ENCODE measurements at places on chromosomes 13 and 19.
A peak's percentile ranks its signal among the peaks of the same experiment; 100 is the strongest.

- DNase-seq: no peak
Measured at GRCh38 chr13:79807554-79807953, 326.6 kb downstream of the NDFIP2 start.

GRCh38 chr13:64239372-64239771 is 2823.7 kb upstream of the PCDH20 start:
- peak; percentile 26 for DNase-seq

- peak; percentile 50 for DNase-seq
Measured at GRCh38 chr19:57406516-57407123, 4.3 kb upstream of the ZNF17 start.

DNA sequence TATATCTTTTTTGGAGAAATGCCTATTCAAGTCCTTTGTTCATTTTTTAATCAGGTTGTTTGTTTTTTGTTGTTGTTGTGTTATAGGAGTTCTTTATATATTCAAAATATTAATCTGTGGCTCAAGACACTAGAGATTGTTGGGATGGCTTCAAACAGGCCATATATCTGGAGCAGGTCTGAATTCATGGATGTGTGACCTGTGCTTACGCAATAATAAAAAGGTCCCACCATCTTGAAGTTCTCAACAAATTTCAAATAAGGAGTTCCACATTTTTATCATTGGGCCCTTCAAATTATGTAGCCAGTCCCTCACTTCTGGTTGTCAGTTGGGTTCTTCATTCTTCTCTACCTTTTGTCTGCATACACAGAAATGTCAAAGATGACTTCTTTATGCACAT is 17.7 kb upstream of the NUDT15 start:
- DNase-seq: no peak

- no peak for DNase-seq
Measured at GRCh38 chr13:111387026-111387871, 66.8 kb downstream of the TEX29 start.

DNA sequence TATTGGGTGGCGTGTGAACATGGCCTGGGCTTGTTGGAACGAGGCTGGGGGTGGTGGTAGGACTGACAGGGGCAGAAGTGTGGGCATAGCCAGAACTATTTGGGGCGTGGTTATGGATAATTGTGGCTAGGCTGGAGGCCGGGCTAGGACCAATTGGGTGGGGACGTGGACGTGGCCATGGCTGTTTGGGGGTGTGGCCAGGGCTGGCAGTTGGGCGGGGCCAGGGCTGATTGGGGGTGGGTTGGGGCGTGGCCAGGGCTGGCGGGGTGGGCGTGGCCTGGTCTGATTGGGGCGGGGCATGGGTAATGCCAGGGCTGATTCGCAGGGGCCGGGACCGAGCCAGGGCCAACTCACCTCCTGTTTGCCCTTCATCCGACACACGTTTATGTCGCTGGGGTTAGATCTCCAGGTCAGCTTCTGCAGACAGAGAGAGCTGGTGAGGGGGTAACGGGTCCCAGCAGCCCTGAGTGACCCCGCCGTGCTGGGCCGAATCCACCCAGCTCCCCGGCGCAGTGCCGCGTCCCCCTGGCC is 2.8 kb downstream of the SEMA6B start:
- no peak for DNase-seq

DNA sequence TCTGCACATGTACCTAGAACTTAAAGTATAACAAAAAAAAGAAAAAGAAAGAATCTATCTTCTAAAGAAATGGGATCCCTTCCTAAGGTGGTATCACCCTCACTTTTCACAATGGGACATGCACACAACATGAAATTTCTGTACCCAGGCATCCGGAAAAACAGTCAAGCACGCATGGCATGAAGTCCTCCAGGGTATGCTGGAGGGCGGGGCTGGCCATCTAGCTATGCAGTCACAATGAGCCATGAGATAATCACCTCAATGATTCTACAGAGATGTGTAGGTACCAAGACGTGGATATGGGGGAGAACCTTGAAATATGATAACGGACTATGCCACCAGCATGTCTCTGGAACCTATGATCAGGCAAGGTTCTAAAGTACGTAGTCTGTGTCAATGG is 69.8 kb downstream of the CCDC70 start:
- no peak for DNase-seq

GRCh38 chr19:12721656-12722565 is 1.8 kb downstream of the TNPO2 start:
- DNase-seq: peak; percentile 69

- no peak for DNase-seq
Measured at GRCh38 chr19:56858026-56858425, 17.5 kb upstream of the PEG3 start.

- DNase-seq: no peak
Measured at GRCh38 chr13:34038541-34039068, 220.7 kb downstream of the RFC3 start.

DNA sequence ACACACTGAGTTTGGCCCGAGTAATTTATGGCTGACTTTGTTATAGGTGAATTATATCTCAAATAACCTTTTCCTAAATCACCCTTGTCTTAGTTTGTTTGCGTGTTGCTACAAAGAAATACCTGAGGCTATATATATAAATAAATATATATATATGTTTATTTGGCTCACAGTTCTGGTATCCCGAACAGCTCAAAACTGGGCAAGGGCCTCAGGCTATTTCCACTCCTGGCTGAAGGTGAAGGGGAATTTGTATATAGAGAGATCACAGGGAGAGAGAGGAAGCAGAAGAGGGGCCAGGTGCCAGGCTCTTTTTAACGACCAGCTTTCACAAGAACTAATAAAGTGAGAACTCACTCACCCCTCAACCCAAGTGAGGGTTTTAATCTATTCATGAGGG is 159.9 kb upstream of the STARD13 start:
- no peak for DNase-seq

- DNase-seq: no peak
Measured at GRCh38 chr19:4386041-4386782, 14.1 kb downstream of the SH3GL1 start.

- DNase-seq: no peak
Measured at GRCh38 chr19:30006207-30006606, 64.2 kb downstream of the URI1 start.

DNA sequence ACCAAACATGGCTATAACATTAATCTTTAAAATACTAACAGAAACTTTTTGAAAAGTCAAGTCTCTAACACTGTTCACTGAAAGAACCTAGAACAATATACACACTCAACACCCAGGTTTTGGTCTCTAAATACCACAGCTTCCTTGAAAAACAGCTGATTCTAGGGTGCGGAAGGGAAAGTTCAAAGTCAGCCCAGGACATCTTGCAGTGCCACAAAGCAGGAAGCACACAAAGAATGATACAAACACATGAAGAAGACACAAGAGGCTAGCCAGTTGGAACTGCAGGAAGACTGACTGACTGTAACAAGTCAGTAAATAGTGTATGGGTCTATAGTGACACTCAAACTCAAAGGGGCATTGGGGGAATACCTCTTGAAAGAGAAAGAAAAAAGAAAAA is 4.6 kb downstream of the DEDD2 start:
- DNase-seq: no peak

- DNase-seq: no peak
Measured at GRCh38 chr19:3599776-3600187, 6.9 kb downstream of the TBXA2R start.

Measured in HT1080 (cell line).